ENCODE measurements at places on chromosomes 1 and 21. TPM values are rescaled to one million over a fixed set of nuclear protein-coding genes. Genes with fewer than 3 reads are reported as not detected.

Gene TAF1A
- total RNA-seq, result 35.4 TPM

Gene HOOK1
- total RNA-seq, result not detected

Gene GPR52
- 1.0 TPM for total RNA-seq

Gene ADAMTS4
- 0.14 TPM for total RNA-seq

Gene CD1B
- total RNA-seq, result not detected

Gene PLA2G4A
- total RNA-seq, result 40.9 TPM

Gene ITSN1
- total RNA-seq, result 18.8 TPM

Gene NPR1
- total RNA-seq, result 3.0 TPM
